ENCODE measurements at places on chromosomes 2 and 18.

GRCh38 chr2:85718009-85718391 is 23.8 kb downstream of the GNLY start:
- ATAC-seq, result peak; percentile 4

DNA sequence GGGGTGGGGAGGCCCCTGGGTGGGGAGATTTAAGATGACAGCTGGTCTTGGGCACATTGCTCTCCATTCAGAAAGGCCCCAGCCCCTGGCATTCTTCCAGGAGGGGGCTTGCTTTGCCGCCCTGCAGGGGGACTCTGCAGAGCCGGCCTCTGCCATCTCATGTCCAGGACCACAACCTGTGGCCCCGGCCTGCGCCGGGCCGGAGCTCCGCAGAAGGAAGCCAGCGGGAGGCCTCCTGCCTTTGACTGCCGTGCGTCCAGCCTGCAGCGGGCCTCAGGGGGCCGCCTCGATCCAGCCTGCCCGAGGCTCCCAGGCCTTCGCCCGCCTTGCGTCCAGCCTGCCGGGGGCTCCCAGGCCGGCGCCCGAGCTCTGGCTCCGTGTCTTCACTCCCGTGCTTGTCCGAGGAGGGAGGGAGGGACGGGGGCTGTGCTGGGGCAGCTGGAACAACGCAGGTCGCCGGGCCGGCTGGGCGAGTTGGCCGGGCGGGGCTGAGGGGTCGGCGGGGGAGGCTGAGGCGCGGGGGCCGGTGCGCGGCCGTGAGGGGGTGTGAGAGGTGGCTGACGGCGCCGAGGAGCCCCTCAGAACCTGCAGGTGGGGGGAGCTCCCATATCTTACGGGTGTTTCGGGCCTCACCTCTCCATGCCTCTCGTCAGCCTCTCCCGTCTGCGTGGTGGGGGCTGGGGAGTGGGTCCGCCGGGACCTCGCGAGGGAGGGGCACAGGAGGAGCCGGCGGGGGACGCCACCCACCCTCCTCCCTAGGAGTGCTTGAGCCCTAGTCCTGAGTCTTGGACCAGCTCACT is 20.4 kb downstream of the GPC1 start:
- no peak for ATAC-seq

DNA sequence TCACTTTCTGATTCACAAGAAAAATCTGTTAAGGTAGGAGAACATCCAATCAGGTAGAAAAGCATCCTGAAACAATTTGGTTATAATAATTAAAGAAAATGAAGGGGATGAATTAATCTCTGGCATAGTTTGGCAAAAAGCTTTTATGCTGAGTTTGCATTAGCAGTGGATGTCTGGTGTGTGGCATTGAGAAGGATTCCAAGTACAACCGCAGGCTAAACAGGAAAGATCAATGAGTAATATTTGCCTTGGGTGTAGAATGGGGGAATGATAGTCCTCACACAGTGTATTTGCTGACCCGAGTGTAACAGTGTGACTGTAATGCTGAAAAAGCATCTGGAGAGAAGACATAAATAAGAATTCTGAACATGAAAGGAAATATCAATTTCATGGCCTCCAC is 68.3 kb upstream of the SESTD1 start:
- no peak for ATAC-seq

DNA sequence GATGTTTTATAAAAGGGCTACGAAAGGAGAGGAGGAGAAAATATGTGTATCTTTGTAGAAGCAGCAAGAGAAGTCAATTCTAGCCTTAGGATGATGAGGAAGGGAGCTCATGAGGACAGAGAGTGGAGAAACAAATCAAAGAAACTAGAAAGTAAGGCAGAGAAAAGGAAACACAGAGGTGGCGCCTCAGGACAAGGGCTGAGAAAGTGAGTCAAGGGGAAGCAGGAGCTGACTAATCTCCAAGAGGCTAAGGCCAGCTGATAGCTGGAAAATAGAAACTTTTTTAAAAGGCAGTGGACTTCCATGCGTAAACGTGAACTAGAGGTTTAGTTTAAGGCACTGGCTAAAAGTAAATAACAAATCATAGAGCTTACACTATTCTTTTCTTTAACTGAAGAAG is 173.3 kb downstream of the ANKRD44 start:
- no peak for ATAC-seq

DNA sequence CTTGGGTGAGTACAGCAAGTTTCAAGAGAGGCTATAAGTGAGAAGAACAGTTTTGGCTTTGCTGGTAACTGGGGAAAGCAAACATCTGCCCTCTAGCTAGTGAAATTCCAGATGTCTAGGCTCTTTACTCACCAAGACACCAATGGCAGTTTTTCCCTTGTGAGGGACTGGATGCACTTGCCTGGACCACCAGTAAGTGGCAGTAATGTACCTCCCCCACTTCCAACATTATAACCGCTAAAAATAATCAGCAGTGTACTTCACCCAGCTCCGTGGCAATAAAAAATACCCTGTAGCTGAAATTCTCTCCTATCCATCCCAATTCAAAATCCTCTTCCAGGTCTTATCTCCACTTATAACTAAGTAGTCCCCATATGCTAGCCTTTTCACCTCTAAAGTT is 383.9 kb downstream of the ARHGAP15 start:
- ATAC-seq, result peak; percentile 58

All from gastroesophageal sphincter (tissue), 4 donors.